CD4-positive, alpha-beta memory T cell (primary cell): ENCODE measurements at places on chromosomes 1 and 21.

DNA sequence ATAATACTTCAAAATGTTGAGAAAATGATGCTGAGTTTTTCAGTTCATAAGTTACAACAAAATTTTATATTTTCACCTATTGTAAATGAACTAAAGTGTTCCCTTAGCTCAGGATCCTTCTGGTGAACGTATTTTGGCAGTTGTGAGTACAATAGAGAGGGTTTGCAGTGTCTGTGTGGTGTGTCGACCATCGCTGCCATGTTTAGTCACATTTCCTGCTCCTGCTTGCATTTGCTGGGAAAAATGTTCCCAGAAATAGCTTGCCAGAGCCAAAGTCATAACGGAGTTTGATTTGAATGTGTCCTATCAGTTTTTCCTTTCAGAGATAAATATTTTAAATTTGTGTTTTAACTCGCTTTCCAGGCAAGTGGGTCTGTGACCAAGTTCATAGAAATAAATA, 117.1 kb upstream of the COL6A1 start:
- DNase-seq, result no peak

- no peak for DNase-seq
Observed at GRCh38 chr1:204649721-204650521, 35.6 kb downstream of the LRRN2 start.

- no peak for DNase-seq
Observed at GRCh38 chr1:5274527-5274926, 620.1 kb downstream of the AJAP1 start.

- no peak for DNase-seq
Observed at GRCh38 chr1:210123924-210124589, 108.5 kb upstream of the SERTAD4 start.

- peak; percentile 44 for DNase-seq
Observed at GRCh38 chr1:66182551-66183178, 351.3 kb upstream of the SGIP1 start.
